ENCODE measurements at places on chromosomes 11 and 22.
A peak's percentile ranks its signal among the peaks of the same experiment; 100 is the strongest.

DNA sequence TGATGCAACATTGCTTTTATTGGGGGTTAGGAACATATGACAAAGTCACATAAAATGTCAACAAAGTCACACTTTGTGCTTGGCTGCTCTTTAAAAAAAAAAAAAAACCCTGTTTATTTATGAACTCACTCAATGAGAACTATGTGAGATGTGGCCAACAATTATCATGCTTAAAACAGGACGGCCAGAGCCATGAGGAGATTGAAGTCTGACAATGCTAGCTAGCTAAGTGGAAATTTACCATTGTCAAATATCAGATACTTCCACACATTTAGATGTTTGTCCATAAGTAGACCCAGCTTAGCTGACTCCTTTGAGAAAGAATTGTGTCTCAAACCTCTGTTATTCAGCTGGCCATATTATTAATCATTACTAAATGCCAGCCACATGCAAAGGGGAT is 26.9 kb downstream of the BLID start:
- DNase-seq, result no peak

GRCh38 chr11:117950301-117950700 is 21.1 kb upstream of the TMPRSS13 start:
- peak; percentile 37 for DNase-seq

DNA sequence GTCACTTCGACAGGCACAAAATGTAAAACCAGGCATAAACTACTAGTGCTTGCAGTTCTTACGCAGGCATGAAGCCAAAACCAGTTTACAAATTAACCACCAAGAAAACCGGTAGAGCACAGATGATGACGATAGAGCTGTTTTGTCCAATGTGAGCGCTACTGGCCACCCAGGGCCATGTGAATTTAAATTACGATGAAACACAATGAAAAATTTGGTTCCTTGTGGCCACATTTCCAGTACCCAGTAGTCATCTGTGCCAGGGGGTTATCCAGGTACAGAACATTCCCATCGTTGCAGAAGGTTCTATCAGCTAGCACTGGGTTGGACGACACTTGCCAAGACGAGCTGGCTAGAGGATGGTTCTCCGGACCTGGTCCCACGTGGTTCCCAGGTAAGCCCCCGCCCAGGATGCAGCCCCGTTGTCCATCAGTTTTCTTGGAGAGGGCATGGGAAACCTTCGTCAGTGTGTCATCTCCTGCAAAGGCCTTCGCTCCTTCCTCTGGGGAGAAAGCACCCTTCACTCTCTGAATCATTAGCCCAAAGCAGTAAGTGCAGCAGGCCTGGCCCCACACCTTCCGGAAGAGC is 1.1 kb upstream of the CD81 start:
- no peak for DNase-seq

DNA sequence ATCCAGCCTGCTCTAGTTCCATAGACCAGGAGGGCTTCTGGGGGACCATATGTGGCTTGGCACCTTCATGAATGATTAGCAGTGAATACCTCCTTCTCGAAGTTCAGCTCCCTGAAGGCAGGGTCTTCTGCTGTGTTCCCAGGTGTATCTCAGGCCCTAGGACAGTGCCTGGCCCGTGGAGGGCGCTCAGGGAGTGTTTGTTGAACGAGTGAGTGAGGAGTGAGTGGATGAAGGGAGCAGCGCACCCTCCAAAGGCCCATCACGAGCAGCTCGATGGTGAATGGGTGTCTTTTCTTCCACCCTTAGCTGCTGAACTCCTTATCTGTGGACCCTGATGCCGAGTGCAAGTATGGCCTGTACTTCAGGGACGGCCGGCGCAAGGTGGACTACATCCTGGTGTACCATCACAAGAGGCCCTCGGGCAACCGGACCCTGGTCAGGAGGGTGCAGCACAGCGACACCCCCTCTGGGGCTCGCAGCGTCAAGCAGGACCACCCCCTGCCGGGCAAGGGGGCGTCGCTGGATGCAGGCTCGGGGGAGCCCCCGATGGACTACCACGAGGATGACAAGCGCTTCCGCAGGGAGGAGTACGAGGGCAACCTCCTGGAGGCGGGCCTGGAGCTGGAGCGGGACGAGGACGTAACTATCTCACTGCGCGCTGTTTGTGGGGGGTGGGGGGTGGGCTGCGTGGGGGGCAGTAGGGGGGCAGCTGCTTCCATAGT is 9.5 kb downstream of the ANO1 start:
- DNase-seq, result no peak

DNA sequence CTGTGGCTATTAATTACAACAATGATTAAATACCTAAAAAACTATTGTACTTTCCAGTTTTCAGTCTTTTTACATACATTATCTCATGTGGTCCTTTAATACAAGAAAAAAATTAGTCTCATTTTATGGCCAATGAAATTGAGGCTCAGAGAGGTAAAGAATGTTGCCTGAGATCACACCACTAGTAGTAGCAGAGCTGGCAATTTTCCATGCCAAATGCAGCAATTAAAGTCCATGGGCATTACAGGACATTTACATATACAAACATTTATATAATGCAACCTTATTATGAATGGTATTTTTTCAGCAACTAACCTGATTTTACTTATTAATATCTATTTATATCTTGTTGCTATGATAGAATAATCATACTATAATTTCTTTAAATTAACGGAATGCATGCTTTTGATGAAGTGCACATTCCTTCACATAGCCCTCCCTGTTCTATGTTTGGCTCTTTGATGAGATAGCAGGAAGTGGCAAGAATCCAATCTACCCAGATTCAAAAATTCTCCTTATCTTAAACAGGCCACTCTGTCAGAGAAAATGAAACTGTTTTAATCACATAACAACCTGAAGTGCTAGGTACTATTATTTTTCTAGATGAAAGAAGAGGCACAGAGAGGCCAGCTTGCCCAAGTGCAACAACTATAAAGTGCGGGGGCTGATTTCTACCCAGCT is 120.9 kb upstream of the LDLRAD3 start:
- no peak for DNase-seq

GRCh38 chr11:44033856-44034255 is 13.9 kb upstream of the ACCSL start:
- no peak for DNase-seq

DNA sequence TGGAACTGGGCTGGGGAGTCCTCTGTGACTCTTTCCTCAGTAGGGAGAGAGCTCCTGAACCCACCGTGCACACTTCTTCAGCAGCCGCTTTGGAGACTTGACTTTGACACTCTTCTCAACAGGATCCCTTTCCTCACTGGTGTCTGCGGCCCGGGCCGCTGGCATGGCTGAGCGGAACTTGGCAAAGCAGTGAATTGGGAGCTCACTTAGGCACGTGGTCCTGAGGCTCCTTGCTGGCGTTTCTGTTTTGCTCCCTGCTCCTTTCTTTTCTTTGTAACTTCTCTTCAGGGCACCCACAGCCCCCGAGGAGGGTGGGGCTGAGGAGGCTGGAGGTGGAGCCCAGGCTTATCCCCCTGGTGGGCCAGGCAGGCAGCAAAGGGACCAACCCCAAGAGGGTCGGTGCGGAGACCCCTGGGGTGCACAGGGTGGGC is 8.4 kb upstream of the KCNQ1OT1 start:
- no peak for DNase-seq
